ENCODE measurements at places on chromosomes 3 and 15.
A peak's percentile ranks its signal among the peaks of the same experiment; 100 is the strongest.

GRCh38 chr3:197365586-197365985 is 67.2 kb upstream of the DLG1 start:
- no peak for DNase-seq

DNA sequence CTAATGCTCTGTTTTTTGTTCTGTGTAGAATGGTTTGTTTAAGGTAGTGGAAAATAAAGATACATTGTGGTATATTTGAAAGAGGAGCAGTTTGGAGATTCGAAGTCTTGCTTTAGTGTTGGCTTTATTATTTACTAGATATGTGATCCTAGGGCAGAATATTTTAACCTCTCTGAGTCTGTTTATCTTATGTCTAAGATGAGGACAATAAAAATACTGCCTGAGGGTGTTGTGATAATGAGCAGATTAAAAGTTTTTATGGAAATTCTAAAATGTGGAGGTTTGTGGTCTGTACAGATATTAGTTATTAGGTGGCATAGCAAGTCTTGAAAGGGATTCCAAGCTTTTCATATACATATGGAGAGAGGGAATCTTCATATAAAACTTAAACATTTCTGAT is 15.0 kb downstream of the TCF12 start:
- DNase-seq, result no peak

- DNase-seq, result no peak
Observed at GRCh38 chr15:66614951-66615760, 49.4 kb upstream of the LCTL start.

- no peak for DNase-seq
Observed at GRCh38 chr3:106485217-106485616, 616.4 kb upstream of the CBLB start.

GRCh38 chr3:100503448-100503847 is 11.0 kb downstream of the TMEM45A start:
- DNase-seq, result no peak

DNA sequence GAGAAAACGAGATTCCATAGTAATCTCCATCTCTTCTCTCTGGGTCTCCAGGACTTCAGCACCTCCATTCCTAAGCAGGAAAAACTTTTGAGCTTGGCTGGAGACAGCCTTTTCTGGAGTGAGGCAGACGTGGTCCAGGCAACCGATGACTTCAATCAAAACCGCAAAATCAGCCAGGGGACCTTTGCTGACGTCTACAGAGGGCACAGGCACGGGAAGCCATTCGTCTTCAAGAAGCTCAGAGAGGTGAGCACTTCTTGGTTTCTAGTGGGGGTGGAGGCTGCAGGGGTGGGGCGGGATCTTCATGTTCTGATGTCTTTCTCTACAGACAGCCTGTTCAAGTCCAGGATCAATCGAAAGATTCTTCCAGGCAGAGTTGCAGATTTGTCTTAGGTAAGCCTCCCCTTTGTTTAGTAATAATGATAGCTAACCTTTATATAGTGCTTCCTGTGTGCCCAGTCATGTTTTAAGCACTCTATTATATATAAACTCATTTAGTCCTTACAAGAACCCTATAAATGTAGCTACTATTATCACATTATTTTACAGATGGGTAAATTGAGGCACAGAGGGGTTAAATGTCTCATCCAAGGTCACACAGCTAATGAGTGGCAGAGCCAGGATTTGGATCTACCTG is 35.0 kb upstream of the TATDN2 start:
- DNase-seq, result no peak

DNA sequence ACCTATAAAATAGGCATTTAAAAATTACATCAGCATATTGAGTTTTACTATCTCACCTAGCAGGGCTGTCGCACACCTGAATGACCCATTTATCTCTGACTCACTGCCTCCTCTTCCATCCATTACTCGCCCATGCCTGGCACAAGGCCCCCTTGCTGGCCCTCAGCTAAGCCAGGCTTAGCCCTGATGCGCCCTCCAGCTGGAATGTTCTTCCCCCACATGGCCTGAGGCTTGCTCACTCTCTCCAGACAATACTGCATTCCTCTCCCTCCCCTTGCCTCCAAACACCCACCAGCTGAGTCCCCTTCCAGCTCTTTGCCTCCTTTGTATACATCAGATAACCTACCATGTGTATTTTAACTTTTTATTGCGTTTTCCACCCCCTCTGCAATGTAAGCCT is 7.2 kb downstream of the SH3BP5 start:
- DNase-seq, result no peak

GRCh38 chr3:40310705-40311104 is 1.2 kb downstream of the EIF1B start:
- DNase-seq, result no peak

DNA sequence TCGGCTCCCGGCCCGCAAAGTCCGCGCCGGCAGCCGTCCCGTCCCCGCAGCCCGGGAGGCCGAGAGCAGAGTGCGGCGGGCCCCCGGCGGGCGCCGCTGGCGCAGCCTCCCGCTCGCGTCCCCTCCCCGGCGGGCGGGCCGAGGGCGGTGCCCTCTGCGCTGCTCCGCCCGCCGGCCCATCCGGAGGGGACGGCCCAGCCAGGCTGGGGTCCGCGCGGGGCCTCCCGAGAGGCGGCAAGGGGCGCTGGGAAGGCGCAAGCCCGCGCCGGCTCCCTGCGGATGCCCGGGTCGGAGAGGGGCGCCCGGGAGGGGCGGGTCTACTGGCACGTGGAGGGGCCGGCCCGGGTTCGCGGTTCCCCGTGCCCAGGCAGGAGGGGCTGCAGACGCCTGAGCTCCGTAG is at the start of the genes CLCN2 and POLR2H:
Gene CLCN2, minus strand, starts transcription at position 74 of the 400 bp plus-strand sequence. CDS start 126 bp downstream, outside the sequence.
Gene POLR2H, plus strand, starts transcription at position 179 of the 400 bp plus-strand sequence. CDS start 1,783 bp downstream, outside the sequence.
- peak; percentile 52 for DNase-seq

- DNase-seq, result no peak
Observed at GRCh38 chr3:118977118-118977517, 57.5 kb downstream of the IGSF11 start.

DNA sequence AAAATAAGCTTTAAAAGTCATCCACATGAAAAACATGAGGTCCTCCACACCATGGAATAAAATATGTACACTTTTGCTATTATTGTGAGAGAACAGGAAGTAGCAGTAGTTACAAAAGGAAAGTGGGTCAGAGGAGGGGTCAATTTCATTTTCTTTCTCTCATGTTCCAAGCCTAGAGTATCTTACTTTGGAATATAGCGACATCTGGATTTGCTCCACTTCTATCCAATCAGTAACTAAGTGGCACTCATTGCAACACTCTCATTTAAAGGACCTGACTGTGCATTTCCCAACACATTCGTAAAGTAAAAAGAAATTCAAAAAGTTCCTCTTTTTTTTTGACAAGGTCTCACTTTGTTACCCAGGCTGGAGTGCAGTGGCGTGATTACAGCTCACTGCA is 637.3 kb downstream of the TUSC7 start:
- DNase-seq, result no peak

- no peak for DNase-seq
Observed at GRCh38 chr3:187989575-187990153, 164.3 kb upstream of the LPP start.

GRCh38 chr3:48565591-48566400 is 2.2 kb upstream of the UCN2 start:
- DNase-seq, result no peak

DNA sequence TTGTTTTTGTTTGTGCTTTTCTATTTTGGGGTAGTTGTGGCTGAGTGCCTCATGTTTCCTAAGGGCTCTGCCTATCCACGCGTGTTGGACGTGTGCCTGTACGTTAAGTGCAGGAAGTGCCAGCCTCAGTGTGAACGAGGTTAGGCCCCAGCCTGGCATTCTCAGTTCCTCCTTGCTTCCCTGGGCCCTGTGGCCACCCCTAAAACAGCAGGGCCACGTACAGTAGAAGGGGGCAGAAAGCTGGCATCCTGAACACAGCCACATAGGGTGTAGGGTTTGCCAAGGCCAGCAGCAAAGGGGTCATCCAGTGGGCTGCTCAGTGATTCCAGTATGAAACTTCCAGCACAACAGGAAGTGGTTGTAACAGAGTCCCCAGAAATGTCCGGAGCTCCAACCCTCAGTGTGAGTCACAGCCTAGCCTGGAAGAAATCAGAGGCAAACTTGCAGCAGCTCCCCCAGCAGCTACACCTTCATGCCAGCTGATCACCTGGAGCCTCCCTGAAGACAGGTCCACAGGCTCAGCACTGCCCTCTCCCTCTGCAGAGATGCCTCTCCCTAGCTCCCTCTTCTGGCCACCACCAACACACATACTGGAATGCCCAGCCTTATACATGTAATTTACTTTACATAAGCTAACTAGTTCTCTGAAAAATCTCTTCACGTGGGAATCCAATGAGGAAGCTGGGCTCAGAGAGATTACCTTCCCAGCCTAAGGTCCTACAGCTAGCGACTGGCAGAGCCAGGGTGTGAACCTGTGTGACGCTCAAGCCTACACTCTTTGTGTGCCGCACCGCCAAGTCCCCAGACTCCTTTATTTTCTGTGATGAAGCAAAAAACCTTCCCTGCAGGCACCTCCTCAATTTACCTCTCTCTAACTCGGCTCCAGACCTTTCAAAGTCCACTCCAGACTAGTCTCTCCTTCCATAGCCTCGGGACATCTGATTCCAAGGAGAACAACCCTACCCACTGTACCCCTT is 26.6 kb downstream of the ILDR1 start:
- no peak for DNase-seq

DNA sequence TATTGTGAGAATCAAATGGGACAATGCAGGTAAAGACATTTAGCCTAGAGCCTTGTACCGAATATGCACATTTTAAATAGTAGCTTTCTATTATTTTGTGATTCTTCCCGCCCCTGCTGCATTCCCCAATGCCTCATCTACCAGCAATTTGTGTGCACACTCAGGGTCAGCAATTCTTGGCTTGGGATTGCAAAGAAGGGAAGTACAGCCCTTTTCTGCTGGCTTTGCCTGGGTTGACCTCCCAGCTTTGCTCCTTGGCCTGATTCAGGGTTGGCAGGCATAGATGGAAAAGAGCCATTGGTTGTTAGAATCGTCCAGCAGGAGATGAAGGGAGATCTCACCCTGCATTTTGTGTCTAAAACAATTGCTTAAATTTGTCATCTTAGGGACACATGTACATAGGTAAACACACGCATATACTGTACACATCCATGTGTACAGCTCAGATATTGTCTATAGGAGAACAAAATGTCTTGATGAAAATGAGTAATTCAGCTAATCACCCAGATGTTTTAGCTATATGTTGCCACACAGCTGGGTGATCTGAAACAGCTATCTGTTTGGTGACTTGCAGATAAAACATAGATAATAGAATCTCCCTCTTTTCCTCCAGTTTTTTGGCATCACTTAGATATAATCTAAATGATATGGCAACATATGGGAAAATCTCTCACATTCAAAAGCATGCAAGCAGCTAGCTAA is 340.9 kb upstream of the TBL1XR1 start:
- no peak for DNase-seq

Measured in stimulated activated CD4-positive, alpha-beta T cell treated with anti-CD3 and anti-CD28 coated beads, TNF-alpha, amount 100 ng/mL, for 24 hours (primary cell).